Uterus (tissue), 4 donors: ENCODE measurements at places on chromosomes 3 and 15.
A peak's percentile ranks its signal among the peaks of the same experiment; 100 is the strongest.

- peak; percentile 48 for DNase-seq
Measured at GRCh38 chr3:33787328-33788009, 11.0 kb upstream of the PDCD6IP start.

DNA sequence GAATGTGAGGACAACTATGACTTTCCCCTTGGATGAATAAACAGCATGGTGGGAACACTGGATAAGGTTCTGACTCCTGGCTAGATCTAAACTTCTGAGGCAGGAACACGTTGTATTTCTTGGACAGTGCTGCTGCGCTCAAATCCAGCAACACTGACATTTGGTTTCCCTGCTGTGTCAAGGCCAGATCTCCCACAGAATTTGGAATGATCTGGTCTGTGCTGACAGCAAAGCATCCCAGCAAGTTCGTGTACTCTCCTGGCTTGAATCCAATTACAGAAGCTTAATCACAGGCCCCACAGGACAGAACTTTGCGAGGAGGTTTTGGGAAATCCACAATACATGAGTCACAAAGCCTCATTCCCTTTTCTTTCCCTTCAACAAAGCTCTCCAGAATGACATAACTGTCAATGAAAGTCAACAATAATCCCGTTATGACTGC, 92.5 kb downstream of the ADAMTS9 start:
- DNase-seq: peak; percentile 65

- no peak for DNase-seq
Measured at GRCh38 chr3:156492801-156493261, 62.1 kb downstream of the SSR3 start.

DNA sequence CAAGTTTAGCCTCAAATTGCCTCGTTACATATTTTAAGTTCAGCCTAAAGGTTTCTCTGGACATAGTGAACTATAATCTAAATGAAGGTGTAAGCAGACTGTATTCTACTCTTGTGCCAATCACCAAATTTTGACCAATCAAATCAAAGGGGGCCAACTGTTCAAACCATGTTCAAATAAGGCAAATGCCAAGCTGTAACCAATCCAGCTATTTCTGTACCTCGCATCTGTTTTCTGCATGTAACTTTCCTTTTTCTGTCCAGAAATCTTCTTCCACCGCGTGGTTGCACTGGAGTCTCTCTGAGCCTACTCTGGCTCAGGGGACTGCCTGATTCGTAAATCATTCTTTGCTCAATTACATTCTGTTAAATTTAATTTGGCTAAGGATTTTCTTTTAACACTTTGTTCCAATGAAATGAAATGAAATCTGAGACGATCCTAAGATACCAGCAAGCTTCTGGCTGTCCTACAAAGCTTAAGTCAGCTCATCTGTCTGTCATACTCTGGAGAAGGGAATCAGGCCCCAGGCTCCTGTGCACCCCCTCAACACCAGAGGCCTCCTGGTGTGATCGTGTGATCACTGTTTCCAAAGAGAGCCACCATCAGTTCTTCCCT, 53.2 kb upstream of the ZNF148 start:
- DNase-seq: no peak

DNA sequence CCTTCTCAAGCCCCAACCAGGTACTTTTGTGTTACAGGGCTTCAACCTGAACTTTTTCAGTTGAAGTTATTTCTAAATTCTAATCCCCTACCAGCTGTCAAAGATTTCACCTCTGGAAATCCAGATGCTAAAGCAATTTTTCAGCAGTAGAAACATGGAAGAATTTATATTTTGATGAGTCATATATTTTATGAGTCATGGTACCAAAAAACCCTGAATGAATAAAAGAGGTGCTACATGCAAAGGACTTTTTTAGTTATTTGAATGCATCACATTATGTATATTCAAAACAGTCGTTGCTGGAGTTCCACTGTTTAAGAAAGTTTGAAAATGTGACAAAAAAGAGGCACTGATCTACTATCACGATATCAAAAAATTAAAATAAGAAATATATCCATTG, 96.0 kb upstream of the ZNF385D start:
- DNase-seq: no peak

DNA sequence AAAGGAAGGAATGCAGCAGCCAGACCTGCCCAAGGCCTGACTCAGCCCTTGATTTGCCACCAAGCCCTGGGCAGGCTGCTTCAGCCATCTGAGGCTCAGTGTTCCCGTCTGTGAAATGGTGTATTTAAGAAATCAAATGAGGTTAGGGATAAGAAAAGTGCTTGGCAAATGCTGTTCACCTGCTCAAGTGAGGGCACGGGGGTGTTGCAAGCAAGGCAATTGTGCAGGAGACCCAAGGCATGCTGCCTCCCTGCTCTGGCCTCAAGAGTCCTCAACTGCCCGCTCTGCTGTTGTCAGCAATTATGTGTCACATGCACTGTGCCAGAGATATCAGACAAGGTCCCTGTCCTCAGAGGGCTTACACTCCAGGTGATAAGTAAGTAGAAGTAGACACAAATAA, 101.8 kb downstream of the TPRA1 start:
- DNase-seq: no peak

DNA sequence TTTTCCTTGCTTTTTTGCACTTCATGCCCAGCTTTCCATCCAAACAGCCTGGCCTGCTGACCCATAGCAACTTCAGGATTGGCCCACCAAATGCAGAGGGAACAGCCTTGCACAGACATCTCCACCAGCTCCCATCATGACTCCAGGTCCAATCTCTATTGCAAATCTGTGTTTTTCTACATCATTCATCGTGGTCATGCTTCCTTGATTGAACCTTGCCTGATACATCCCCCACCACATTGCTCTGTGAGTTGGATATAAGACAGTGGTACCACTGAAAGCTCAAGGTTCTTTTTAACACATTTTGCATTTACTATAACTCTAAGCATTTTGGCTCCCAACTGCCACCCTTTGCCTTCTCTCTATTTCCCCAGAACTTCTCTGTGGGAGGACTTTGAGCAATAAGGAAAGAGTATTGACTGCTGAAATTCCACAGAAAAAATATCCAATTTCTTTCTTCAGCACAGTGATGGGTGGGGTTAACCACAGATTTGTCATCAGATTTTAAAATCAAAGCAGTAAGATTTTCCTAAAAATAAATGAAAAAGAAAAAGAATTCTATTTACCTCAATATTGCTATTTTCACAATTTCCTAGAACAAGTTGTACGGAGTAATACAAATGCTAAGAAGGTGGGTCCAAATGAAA, 114.6 kb upstream of the GALNT15 start:
- DNase-seq: no peak

DNA sequence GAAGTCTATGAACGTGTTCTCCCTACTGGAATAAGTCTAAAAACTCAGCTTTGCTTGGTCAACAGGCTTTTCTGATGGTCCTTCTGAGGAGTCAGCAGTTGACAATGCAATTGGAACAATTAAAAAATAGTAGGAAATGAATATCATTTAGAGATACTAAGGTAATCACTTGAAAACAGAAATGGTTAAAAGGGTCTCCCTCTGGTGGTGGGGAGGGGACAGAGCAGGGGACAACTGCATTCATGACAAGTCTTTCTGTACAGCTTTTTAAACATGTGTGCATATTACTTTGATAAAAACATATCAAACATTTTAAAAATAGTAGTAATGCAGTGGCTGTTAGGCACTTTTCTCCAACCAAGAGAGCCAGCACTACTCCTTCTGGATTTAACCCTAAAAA, 119.9 kb upstream of the FHIT start:
- no peak for DNase-seq

GRCh38 chr3:79361748-79362378, 405.9 kb downstream of the ROBO1 start:
- DNase-seq: no peak

GRCh38 chr3:115022199-115022598, 124.9 kb downstream of the ZBTB20 start:
- DNase-seq: no peak

DNA sequence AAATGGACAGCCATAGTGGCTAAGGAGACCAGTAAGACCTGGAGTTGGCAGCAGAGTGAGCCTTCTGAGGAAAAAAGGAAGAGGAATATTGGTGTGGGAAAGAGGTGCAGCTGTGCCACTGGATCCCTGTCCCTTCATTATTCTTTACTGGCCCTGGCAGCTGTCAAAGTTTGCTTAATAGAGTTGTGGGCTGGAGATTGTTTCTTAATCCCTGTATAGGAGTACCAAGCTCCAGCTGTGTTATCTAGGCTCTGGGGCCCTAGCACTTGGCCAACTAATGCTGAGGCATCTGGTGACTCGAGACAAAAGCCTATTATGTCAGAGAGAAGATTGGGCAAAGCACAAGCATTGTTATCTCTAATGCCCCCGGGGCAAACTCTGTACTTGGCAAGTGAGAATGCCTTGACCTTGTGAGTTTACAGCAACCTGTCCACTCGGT, 61.4 kb downstream of the ZNF609 start:
- DNase-seq: no peak

- no peak for DNase-seq
Measured at GRCh38 chr3:68986496-68987208, 26.8 kb downstream of the EOGT start.

DNA sequence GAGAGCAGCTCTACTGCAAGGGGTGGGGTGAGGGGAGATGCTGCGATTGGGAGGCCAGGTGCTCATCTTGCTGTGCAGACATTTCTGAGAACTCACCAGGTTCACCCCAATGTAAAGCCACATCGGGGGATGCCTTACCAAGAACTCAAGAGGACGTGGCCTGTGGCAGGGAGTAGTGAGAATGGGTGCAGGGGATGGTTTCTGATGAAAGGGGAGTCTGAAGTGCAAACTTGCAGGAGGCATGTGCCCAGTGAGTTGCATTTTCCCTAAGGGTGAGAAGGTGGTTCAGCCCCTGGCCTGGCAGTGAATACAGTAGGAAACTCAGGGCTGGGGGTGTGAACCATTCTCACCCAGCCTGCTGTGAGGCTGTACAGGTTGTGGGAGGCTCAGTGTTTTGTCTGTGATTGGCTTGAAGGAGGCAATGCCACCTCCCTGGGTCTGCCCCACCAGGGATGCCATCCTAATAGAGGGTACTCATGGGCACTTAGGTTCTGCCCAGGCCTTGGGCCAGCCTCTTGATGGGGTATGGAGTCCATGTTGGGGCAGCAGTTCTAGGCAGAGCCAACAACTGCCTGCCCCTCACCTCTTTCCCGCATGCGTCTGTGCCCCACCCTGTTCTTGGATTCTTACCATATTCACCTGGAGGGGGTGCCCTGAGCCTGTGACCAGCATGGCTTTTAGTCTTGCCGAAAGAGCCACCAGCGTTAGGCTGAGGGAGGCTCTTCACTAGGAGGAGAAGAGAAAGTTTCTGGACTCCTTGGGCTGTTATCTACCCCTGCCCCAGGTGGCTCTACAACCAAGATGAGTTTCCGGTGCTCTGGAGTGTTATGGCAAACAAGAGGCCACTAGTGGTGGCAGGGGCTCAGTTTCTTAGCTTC, 4.5 kb downstream of the HEMK1 start:
- no peak for DNase-seq

DNA sequence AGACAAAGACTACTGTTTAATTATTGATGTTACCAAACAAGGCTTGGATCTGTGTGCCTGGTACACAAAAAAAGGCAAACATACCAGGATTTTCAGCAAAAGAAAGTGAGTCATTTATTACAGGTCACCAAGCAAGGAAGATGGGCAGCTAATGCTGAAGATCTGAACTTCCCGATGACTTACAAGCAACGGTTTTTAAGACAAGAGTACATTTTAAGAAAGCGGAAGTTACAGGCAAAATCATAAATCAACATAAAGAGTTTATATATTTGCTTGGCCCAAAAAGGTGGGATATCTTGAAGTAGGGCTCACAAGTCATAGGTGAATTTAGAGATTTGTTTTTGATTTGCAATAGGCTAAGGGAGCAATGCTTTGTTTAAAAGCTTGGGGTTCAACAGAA, 125.4 kb upstream of the SPATA16 start:
- DNase-seq: no peak

GRCh38 chr3:159001711-159002110, 199.9 kb downstream of the MFSD1 start:
- no peak for DNase-seq

- no peak for DNase-seq
Measured at GRCh38 chr3:143241481-143241951, 121.9 kb downstream of the CHST2 start.

GRCh38 chr15:71329041-71329440, 213.8 kb downstream of the THSD4 start:
- peak; percentile 83 for DNase-seq

GRCh38 chr15:90905306-90906180, 2.4 kb downstream of the MAN2A2 start:
- DNase-seq: no peak

GRCh38 chr15:66498501-66499386, 1.2 kb upstream of the SNAPC5 start:
- DNase-seq: no peak

GRCh38 chr3:50268703-50269451, at the start of gene SEMA3B:
Gene SEMA3B (plus strand): TSS chr3:50269147. CDS start chr3:50269241, 94 bp downstream.
- DNase-seq: peak; percentile 64

GRCh38 chr3:13316603-13317002, 103.5 kb downstream of the NUP210 start:
- no peak for DNase-seq

DNA sequence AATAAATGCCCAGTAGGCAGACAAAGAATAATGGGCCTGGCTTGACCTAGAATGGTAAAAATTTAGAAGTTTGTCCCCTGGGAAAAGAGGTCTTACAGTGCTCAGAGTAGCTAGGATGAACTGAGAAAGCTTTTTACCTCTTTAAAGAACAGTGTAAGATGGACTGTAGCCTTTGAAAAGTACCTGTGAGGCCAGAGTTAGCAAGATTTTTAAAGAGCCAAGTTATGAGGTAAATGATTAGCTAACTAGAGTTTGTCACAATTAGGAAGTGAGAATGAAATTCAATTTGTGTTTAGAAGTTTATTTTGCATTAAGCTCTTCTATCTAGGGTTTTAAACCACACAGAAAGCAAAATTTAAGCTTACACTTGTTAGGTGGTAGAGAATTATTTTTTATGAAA, 480.9 kb downstream of the ZIC1 start:
- no peak for DNase-seq

GRCh38 chr3:153958635-153959595, 162.3 kb upstream of the ARHGEF26 start:
- DNase-seq: no peak

DNA sequence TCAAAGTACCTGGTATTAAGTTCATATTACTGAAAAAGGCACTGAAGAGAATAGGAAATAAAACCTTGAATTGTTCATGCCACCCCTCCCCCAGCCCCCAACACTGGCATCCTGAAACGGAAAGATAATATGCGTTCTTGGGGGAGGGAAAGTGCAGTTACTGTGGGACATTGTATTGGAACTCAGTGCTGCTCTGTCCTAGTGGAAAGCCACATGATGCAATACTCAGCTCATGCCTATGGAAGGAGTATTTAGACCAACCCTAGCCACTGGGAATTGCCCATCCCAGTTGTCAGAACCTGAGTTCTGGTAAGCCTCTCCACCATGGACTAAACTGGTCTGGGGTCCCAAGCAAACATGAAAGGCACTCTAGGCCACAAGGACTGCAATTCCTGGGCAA, 680.8 kb upstream of the BCHE start:
- no peak for DNase-seq
